Thoracic aorta (tissue), 2 donors: ENCODE measurements at places on chromosomes 6 and 20.

DNA sequence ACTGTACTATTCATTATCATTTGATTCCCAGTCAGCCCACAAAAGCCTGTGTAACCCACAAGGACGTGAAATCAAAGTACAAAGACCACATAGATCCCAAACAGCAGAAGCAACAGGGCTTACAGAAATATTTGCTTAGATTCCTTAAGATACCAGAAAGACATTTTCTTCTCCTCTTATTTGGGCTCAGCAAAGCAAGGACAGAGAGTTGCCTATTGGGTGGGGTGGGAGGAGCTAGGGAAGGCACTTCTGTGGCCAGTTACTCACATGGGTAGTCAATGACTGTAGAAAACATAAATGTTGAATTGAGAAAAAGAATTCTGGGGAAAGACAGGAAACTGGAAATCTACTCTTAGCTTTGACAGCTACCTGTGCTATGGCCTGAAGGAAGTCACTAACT, 19.8 kb downstream of the PDE7B start:
- no peaks in the 10 kb centered on the region for H3K27me3 ChIP-seq
- no peaks in the 10 kb centered on the region for H3K4me1 ChIP-seq
- no peaks in the 10 kb centered on the region for H3K36me3 ChIP-seq
- no peak overlapping the region for H3K4me3 ChIP-seq
- no peak overlapping the region for H3K27ac ChIP-seq

DNA sequence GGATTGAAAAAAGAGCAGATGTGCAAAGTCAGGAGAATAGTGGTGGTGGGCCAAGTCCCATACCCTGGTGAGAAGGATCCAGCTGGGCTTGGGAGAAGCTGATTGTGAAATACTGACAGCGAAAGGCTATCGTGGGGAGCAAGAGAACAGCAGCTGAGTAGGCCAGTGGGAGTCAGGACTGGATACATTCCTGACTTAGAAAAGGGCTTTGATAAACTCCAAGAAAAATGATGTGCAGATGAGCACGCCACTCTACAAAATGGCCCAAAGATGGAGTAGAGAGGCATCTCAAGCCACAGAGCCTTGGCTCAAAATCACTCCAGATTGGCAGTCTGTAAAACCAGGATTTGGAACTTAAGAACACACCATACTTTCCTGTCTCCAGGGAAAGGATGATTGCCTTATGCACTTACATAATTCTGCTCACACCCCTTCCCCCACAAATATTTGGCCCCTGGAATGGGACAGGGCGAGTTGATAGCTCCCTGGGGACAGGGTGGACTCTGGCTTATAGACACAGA, 578.7 kb downstream of the MAFB start:
- H3K4me1 ChIP-seq, result no peaks in the 10 kb centered on the region
- no peak overlapping the region for H3K4me3 ChIP-seq
- no peak overlapping the region for H3K27ac ChIP-seq
- no peaks in the 10 kb centered on the region for H3K36me3 ChIP-seq

DNA sequence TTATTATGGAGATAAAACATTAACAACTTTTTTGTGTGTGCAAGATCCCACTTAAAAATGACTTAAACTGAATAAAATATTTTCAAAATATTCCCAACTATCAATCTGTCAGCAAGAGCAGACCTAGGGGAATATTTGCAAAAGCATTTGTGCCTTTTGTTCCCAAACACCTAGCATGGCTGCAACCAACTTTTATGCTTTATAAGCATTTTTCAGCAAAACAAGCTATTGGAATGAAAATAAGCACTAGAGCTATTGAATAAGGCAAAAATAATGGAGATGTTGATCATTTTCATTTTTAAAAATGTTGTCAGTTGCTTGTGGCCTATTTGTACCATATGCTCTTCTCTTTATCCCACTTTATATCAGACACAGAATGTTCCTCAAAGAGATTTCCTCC, 28.2 kb upstream of the CEP162 start:
- H3K4me1 ChIP-seq, result peaks cover 3% of the 10 kb centered on the region
- no peak for DNase-seq
- H3K36me3 ChIP-seq, result no peaks in the 10 kb centered on the region
- no peak overlapping the region for H3K27ac ChIP-seq
- H3K4me3 ChIP-seq, result no peak overlapping the region
- H3K27me3 ChIP-seq, result no peaks in the 10 kb centered on the region

GRCh38 chr6:2047855-2048254, 197.6 kb downstream of the GMDS start:
- H3K27ac ChIP-seq, result no peak overlapping the region
- no peak overlapping the region for H3K4me3 ChIP-seq
- H3K36me3 ChIP-seq, result no peaks in the 10 kb centered on the region

- peaks cover 10% of the 10 kb centered on the region for H3K4me1 ChIP-seq
- H3K4me3 ChIP-seq, result no peak overlapping the region
- peak overlapping the region; percentile 7 for H3K27ac ChIP-seq
- no peaks in the 10 kb centered on the region for H3K27me3 ChIP-seq
- peak; percentile 38 for DNase-seq
Observed at GRCh38 chr20:40286975-40287531, 402.0 kb downstream of the MAFB start.

GRCh38 chr6:43639984-43640800, 4.6 kb downstream of the MAD2L1BP start:
- peaks cover 30% of the 10 kb centered on the region for H3K4me1 ChIP-seq
- H3K27ac ChIP-seq, result no peak overlapping the region
- DNase-seq, result no peak
- H3K36me3 ChIP-seq, result peaks cover 22% of the 10 kb centered on the region
- no peak overlapping the region for H3K4me3 ChIP-seq
- no peaks in the 10 kb centered on the region for H3K27me3 ChIP-seq

- peaks cover 6% of the 10 kb centered on the region for H3K4me1 ChIP-seq
- H3K27ac ChIP-seq, result no peak overlapping the region
- no peak overlapping the region for H3K4me3 ChIP-seq
Observed at GRCh38 chr20:54486585-54486984, 11.2 kb downstream of the DOK5 start.

- H3K27me3 ChIP-seq, result no peaks in the 10 kb centered on the region
- no peak for DNase-seq
- H3K36me3 ChIP-seq, result no peaks in the 10 kb centered on the region
- H3K4me3 ChIP-seq, result peak overlapping the region; percentile 42
- H3K27ac ChIP-seq, result no peak overlapping the region
Observed at GRCh38 chr6:5866547-5867051, 140.1 kb downstream of the NRN1 start.

- H3K4me1 ChIP-seq, result no peaks in the 10 kb centered on the region
- DNase-seq, result no peak
- H3K27ac ChIP-seq, result no peak overlapping the region
- H3K4me3 ChIP-seq, result no peak overlapping the region
- H3K27me3 ChIP-seq, result no peaks in the 10 kb centered on the region
Observed at GRCh38 chr20:16437387-16437996, 135.8 kb downstream of the KIF16B start.

GRCh38 chr6:157063923-157064322, 259.4 kb downstream of the TMEM242 start:
- no peak for DNase-seq
- H3K36me3 ChIP-seq, result no peaks in the 10 kb centered on the region

- no peaks in the 10 kb centered on the region for H3K36me3 ChIP-seq
- H3K4me1 ChIP-seq, result peaks cover 2% of the 10 kb centered on the region
- DNase-seq, result no peak
- no peaks in the 10 kb centered on the region for H3K27me3 ChIP-seq
Observed at GRCh38 chr6:121835662-121836061, 400.2 kb downstream of the GJA1 start.

DNA sequence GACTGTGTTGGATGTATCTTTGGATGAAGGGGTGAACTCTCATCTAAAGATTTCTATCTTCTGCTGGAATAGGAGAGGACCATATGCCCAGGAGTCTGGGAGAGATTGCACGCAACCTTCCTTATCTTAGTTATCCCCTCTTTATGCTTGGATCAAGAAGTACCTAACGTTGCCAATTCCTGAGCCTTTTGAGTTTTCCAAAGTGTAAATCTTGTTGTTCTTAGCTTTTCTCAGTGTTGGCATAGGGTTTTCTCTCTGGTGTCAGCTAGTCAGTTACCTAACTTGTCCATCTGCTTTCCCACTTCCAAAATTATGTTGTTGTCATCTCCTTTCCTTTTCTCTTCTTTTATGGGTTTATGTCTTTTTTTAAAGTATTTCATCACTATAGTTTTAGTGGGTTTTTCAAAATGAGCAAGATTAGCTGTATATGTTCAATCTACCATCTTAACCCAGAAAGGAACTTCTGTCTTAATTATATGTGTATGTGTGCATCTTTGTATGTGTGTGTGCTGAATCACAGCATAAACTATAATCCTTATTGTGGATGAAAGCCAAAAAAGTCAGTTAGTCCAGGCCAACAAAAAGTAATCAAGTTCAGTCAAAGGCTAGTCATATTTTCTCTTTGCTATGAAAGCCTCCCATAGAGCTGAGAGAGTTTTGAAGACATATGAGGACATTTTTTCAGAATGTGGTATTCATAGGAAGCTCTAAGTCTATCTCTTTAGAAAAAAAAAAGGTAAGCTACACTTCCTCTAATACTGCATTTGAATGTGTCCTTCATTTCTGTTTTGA, 72.1 kb downstream of the KHDC1L start:
- H3K27me3 ChIP-seq, result no peaks in the 10 kb centered on the region
- no peak overlapping the region for H3K27ac ChIP-seq
- DNase-seq, result no peak
- H3K4me3 ChIP-seq, result no peak overlapping the region
- no peaks in the 10 kb centered on the region for H3K36me3 ChIP-seq

- peaks cover 23% of the 10 kb centered on the region for H3K4me1 ChIP-seq
- no peaks in the 10 kb centered on the region for H3K27me3 ChIP-seq
- peak overlapping the region; percentile 84 for H3K27ac ChIP-seq
- DNase-seq, result no peak
- no peaks in the 10 kb centered on the region for H3K36me3 ChIP-seq
- H3K4me3 ChIP-seq, result no peak overlapping the region
Observed at GRCh38 chr6:22706651-22707050, 137.3 kb downstream of the HDGFL1 start.

DNA sequence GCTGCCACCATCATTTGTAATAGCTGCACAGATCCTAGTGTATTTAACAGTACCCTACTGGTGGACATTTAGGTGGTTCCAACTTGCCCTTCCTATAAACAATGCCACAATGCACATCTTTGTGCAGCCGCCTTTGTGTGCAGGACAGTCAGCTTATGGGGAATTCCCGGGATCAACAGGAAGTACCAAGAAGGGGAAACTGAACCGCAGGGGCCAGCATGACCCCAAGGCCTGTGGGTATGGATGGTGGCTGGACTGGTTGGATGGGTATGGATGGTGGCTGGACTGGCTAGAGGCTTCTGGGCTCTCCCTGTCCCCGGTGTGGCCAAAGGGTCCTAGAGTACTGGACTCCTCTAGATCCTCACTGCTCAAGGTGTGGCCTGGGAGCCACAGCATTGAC, 46.7 kb downstream of the CEBPB start:
- no peak overlapping the region for H3K4me3 ChIP-seq
- no peaks in the 10 kb centered on the region for H3K36me3 ChIP-seq
- DNase-seq, result no peak
- H3K27ac ChIP-seq, result no peak overlapping the region

DNA sequence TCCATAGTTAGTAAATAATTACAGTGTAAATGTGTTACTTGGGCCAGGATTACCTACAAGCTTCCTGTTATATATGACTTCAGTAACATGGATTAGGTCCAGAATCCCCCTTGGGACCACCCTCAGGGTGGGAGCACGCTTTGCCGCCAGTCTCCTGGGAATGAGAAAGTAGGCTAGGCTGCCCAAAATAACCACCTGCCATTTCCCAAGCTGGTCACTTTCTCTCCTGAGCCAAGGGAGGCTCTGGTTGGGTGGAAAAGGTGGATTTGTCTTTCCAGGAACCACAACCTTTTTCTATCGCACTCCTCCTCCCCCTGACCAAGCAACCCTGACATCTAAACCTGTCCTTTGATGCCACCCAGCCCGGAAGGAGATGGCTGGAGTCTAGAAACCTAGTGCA, 9.6 kb upstream of the RIMS4 start:
- no peaks in the 10 kb centered on the region for H3K36me3 ChIP-seq
- no peak overlapping the region for H3K27ac ChIP-seq
- H3K4me1 ChIP-seq, result no peaks in the 10 kb centered on the region
- no peaks in the 10 kb centered on the region for H3K27me3 ChIP-seq

DNA sequence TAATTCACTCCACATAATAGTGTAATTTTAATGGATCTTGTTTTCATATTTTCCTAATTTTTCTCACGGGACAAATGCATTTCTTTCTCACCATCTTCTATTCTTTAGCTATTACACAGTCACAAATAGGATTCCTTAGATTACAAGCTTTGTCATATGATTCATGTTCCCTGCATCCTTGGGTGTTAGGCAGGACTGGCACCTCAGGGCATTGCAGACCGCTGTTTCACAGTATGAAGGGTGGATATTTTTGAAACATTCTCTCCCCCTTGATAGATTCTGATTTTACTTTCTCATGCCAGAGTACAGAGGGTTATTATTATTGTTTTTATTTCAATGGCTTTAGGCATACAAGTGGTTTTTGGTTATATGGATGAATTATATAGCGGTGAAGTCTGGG, 602.5 kb downstream of the PHF3 start:
- H3K27me3 ChIP-seq, result no peaks in the 10 kb centered on the region
- no peaks in the 10 kb centered on the region for H3K4me1 ChIP-seq
- DNase-seq, result no peak
- H3K36me3 ChIP-seq, result no peaks in the 10 kb centered on the region
- no peak overlapping the region for H3K27ac ChIP-seq

- peaks cover 31% of the 10 kb centered on the region for H3K4me1 ChIP-seq
- H3K4me3 ChIP-seq, result no peak overlapping the region
- no peak for DNase-seq
- peak overlapping the region; percentile 54 for H3K27ac ChIP-seq
- no peaks in the 10 kb centered on the region for H3K27me3 ChIP-seq
Observed at GRCh38 chr20:4324611-4325243, 309.4 kb upstream of the RNF24 start.

DNA sequence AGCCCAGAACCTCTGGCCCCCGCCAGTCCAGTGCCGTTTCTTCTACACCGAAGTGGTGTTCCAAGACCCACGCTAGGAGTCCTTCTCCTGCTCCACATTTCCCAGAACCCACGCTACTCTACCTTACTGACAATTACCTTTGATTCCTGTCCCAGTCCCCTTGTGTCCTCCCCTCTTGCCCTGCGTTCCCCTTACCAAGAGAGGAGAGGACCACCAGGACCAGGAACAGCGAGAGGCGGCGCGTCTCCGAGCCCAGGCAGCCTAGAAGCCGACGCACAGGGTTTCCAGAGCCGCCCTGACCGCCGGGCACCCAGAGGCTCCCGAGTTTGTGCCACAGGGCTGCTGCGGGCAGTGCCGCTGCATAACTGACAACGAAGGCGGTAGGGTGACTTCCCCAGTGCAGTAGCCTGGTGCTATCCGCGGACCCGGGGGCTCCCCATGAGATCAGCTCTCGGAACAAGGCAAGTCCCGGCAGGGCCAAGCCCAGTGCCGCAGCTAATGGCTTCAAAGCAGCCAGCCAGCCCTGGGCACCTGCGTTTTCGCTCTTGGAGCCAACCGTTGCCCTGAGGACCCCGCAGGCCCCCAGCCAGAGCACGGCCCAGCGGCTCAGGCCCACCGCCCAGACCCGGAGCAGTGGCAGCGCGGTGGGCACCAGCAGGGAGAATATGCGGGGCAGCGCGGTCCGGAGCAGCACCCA, 512 bp downstream of the TAP1 start:
- peak overlapping the region; percentile 91 for H3K27ac ChIP-seq
- H3K36me3 ChIP-seq, result peaks cover 12% of the 10 kb centered on the region
- no peaks in the 10 kb centered on the region for H3K27me3 ChIP-seq
- no peak for DNase-seq
